Transverse colon (tissue), 4 donors: ENCODE measurements at places on chromosomes 12 and 14. TPM values are rescaled to one million over a fixed set of nuclear protein-coding genes. Genes with fewer than 3 reads are reported as not detected.

DNA sequence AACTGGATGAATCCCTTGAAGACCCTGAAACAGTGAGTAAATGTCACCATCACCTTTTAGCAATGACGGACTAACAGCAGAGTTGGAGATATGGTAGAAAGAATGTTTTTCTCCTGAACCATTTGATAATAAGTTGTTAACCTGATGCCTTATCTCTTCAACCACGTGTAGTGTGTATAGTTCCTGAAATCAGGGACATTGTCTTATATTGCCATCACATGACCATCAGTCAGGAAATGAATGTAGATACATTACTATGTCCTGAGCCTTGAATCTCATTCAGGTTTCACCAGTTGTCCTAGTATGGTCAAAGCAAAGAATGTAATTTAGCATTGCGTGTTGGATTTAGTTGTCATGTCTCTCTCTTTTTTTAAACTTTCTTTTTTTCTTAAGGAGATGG is 15.7 kb downstream of the ATP6V0A2 start:
- H3K4me3 ChIP-seq = no peak overlapping the region
- no peak overlapping the region for H3K27ac ChIP-seq
- H3K36me3 ChIP-seq = peaks cover 41% of the 10 kb centered on the region
- no peaks in the 10 kb centered on the region for H3K4me1 ChIP-seq
- no peaks in the 10 kb centered on the region for H3K27me3 ChIP-seq

NR1H4 gene
- total RNA-seq = 50.7 TPM

VCPKMT gene
- 5.6 TPM for total RNA-seq

DNA sequence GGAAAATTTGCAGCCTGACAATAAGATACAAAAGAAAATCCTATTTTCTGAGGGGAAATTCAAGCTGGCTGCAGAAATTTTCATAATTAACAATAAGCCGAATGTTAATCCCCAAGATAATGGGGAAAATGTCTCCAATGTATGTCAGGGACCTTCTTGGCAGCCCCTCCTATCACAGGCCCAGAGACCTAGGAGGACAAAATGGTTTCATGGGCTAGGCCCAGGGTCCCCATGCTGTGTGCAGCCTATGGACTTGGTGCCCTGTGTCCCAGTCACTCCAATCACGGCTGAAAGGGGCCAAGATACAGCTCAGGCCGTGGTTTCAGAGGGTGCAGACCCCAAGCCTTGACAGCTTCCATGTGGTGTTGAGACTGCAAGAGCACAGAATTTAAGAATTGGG is 11.2 kb downstream of the C12orf50 start:
- no peak overlapping the region for H3K4me3 ChIP-seq
- H3K36me3 ChIP-seq = no peaks in the 10 kb centered on the region
- DNase-seq = no peak
- no peak overlapping the region for H3K27ac ChIP-seq
- H3K27me3 ChIP-seq = no peaks in the 10 kb centered on the region

GRCh38 chr12:69252033-69252432 is 12.7 kb downstream of the CPSF6 start:
- no peak overlapping the region for H3K27ac ChIP-seq
- H3K4me3 ChIP-seq = no peak overlapping the region
- no peak for DNase-seq
- peaks cover 5% of the 10 kb centered on the region for H3K4me1 ChIP-seq
- no peaks in the 10 kb centered on the region for H3K27me3 ChIP-seq
- H3K36me3 ChIP-seq = no peaks in the 10 kb centered on the region

MYRFL gene
- total RNA-seq = not detected

DNA sequence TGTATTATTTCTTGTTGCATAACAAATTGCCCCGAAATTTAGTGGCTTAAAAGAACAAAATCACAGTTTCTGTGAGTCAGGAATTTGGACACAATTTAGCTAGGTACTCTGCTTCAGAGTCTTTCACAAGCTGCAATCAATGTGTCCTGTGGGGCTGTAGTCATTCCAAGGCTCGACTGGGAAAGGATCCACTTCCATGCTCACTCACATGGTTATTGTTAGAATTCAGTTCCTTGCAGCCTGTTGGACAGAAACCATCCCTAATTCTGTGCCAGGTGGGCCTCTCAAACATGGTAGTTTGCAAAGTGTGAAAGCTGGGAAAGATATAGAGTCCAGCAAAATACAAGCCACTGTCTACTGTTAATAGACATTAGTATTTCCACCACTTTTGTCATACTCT is 59.7 kb upstream of the ARID2 start:
- no peaks in the 10 kb centered on the region for H3K27me3 ChIP-seq
- peaks cover 9% of the 10 kb centered on the region for H3K4me1 ChIP-seq
- no peaks in the 10 kb centered on the region for H3K36me3 ChIP-seq
- no peak overlapping the region for H3K27ac ChIP-seq

GRCh38 chr14:59020382-59020781 is 168.1 kb upstream of the DAAM1 start:
- no peaks in the 10 kb centered on the region for H3K36me3 ChIP-seq
- H3K27me3 ChIP-seq = no peaks in the 10 kb centered on the region
- no peaks in the 10 kb centered on the region for H3K4me1 ChIP-seq
- DNase-seq = no peak

- H3K27me3 ChIP-seq = no peaks in the 10 kb centered on the region
- no peak overlapping the region for H3K4me3 ChIP-seq
- no peak for DNase-seq
- no peaks in the 10 kb centered on the region for H3K36me3 ChIP-seq
Observed at GRCh38 chr14:55913324-55914025, 204.7 kb upstream of the PELI2 start.

- H3K36me3 ChIP-seq = no peaks in the 10 kb centered on the region
- H3K27ac ChIP-seq = peak overlapping the region; percentile 52
- no peaks in the 10 kb centered on the region for H3K4me1 ChIP-seq
- DNase-seq = peak; percentile 29
- no peaks in the 10 kb centered on the region for H3K27me3 ChIP-seq
Observed at GRCh38 chr14:93994919-93995682, 2.0 kb upstream of the CCDC197 start.

CDCA4 gene
- 2.2 TPM for total RNA-seq

- no peak overlapping the region for H3K4me3 ChIP-seq
Observed at GRCh38 chr12:62319058-62319457, 58.9 kb downstream of the USP15 start.

GRCh38 chr12:98296462-98297079 is 218.8 kb upstream of the TMPO start:
- no peak for DNase-seq
- no peak overlapping the region for H3K27ac ChIP-seq
- no peaks in the 10 kb centered on the region for H3K27me3 ChIP-seq
- H3K4me3 ChIP-seq = no peak overlapping the region
- H3K36me3 ChIP-seq = no peaks in the 10 kb centered on the region

- no peaks in the 10 kb centered on the region for H3K4me1 ChIP-seq
- H3K27me3 ChIP-seq = no peaks in the 10 kb centered on the region
- DNase-seq = no peak
- no peaks in the 10 kb centered on the region for H3K36me3 ChIP-seq
Observed at GRCh38 chr14:20750194-20750593, 4.5 kb downstream of the EDDM3A start.

DNA sequence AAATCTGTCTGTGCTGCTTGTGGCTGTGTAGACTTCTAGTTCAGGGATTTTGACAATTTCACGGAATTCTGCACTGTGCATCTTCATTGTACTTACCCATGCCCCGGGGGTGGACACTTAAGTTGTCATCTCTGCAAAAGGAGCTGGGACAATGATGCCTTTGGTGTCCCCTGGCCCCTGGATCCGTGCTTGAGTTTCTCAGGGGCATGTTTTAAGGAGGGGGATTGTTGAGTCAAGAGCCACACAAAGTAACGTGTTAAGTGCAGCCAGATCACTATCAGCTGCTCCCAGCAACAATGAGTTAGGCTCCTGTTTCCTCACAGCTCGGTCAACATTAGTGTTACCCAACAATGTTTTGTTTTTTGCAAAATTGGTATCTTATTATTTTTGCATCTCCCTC is 305.0 kb upstream of the DIO3 start:
- H3K27ac ChIP-seq = no peak overlapping the region
- H3K4me3 ChIP-seq = no peak overlapping the region
- no peak for DNase-seq
- H3K4me1 ChIP-seq = no peaks in the 10 kb centered on the region

GRCh38 chr12:88313554-88313953 is 171.4 kb downstream of the TMTC3 start:
- no peak overlapping the region for H3K27ac ChIP-seq
- H3K27me3 ChIP-seq = no peaks in the 10 kb centered on the region
- H3K4me1 ChIP-seq = no peaks in the 10 kb centered on the region
- H3K4me3 ChIP-seq = no peak overlapping the region

CLEC2A gene
- total RNA-seq = not detected

SSPN gene
- 4.5 TPM for total RNA-seq
